BE2C (cell line): ENCODE measurements at places on chromosomes 5 and 9.

- DNase-seq, result no peak
Measured at GRCh38 chr5:142115937-142116614, 7.5 kb downstream of the NDFIP1 start.

GRCh38 chr9:85522459-85523092, 219.2 kb downstream of the AGTPBP1 start:
- peak; percentile 58 for DNase-seq

- no peak for DNase-seq
Measured at GRCh38 chr5:35618781-35619180, 1.1 kb downstream of the SPEF2 start.

DNA sequence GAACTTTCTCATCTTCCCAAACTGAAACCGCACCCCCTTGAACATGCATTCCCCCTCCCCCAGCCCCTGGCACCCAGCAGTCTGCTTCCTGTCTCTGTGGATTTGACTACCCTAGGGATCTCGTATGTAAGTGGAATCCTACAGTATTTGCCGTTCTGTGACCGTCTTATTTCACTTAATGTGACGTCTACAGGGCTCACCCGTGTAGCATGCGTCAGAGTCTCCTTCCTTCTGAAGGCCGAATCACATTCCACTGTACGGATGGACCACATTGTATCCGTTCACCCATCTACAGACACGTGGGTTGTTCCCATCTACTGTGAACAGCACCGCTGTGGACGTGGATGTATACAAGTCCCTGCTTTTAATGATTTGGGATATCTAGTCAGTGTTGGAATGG, 4.5 kb downstream of the PRRX2 start:
- no peak for DNase-seq

GRCh38 chr5:77928776-77929300, 152.7 kb upstream of the TBCA start:
- no peak for DNase-seq

DNA sequence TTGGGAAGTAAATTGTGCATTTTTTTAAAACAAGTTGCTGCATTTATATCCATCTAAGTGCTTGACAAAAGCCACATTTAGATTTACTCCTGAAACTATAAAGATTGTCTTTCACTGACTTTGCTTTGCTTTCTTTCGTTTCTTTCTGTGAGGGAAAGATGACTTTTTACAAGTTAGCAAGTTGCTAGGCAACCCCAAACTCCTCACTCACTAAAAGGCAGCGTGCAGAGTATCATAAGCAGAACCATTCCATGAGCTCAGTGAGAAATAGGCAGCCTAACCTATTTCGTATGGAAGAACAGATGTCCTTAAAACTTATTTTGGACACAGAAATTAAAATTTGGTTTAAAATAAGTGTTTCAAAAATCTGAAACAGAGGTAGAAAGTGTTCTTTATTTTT, 29.0 kb downstream of the KLF9 start:
- DNase-seq, result no peak

GRCh38 chr5:165894916-165895315, 2389.5 kb downstream of the MAT2B start:
- DNase-seq, result no peak

- no peak for DNase-seq
Measured at GRCh38 chr5:10862085-10862484, 101.1 kb upstream of the DAP start.

DNA sequence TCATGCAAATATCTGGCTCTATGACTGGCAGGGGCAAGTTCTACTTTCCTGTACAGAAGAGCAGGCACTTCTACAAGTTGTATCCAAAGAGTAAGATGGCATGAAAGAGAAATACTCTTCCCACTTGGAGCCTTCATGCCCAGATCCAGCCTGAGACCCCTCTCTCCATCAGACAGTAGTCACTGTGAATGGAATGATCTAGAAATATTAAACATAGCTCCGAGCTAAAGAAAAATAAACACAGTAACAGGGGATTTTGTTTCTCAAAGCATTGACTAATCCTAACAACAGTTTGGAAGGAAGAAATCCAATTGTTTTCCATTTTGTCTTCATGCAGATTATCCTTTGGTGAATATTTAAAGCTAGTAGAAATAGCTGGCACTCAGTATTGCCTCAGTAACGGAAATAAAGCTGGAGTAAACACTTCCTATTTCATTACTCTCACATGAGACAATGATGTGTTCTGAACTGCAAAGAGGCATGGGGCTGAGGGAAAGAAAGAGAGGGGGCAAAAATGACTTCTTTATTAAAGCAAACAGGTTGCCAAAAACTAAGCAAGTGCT, 100.0 kb downstream of the SEMA5A start:
- DNase-seq, result no peak

- no peak for DNase-seq
Measured at GRCh38 chr5:41218929-41219657, 5.8 kb upstream of the C6 start.

GRCh38 chr5:172163346-172163745, 24.7 kb downstream of the STK10 start:
- no peak for DNase-seq

DNA sequence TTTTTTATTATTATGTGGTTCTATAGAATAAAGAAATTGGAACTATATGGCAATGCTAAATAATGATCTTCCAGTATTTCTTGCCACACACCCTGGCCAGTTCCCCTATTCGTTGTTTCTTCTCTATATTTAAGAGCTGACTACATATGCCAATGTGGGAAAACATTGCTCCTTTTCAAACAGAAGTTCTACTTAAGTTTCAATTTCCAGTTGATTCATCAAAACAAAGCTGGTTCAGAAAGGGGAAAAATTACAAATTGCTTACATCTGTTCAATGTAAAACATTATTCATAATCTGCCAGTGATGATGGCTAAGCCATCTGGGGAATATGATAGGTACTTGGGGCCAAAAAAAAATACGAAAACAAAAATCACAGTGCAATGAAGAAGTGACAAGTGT, 76.9 kb downstream of the ST8SIA4 start:
- no peak for DNase-seq

- DNase-seq, result no peak
Measured at GRCh38 chr9:4864234-4864661, 71.5 kb downstream of the RCL1 start.

GRCh38 chr9:13587571-13587970, 308.1 kb upstream of the MPDZ start:
- DNase-seq, result no peak

GRCh38 chr9:121634329-121635261, 16.8 kb upstream of the DAB2IP start:
- DNase-seq, result peak; percentile 53

- peak; percentile 59 for DNase-seq
Measured at GRCh38 chr9:120755810-120756434, 37.3 kb downstream of the FBXW2 start.

GRCh38 chr5:2714805-2715204, 36.7 kb downstream of the IRX2 start:
- DNase-seq, result no peak

- DNase-seq, result no peak
Measured at GRCh38 chr5:135986401-135986800, 31.6 kb upstream of the LECT2 start.

- no peak for DNase-seq
Measured at GRCh38 chr9:37921546-37922300, 17.8 kb upstream of the SLC25A51 start.

DNA sequence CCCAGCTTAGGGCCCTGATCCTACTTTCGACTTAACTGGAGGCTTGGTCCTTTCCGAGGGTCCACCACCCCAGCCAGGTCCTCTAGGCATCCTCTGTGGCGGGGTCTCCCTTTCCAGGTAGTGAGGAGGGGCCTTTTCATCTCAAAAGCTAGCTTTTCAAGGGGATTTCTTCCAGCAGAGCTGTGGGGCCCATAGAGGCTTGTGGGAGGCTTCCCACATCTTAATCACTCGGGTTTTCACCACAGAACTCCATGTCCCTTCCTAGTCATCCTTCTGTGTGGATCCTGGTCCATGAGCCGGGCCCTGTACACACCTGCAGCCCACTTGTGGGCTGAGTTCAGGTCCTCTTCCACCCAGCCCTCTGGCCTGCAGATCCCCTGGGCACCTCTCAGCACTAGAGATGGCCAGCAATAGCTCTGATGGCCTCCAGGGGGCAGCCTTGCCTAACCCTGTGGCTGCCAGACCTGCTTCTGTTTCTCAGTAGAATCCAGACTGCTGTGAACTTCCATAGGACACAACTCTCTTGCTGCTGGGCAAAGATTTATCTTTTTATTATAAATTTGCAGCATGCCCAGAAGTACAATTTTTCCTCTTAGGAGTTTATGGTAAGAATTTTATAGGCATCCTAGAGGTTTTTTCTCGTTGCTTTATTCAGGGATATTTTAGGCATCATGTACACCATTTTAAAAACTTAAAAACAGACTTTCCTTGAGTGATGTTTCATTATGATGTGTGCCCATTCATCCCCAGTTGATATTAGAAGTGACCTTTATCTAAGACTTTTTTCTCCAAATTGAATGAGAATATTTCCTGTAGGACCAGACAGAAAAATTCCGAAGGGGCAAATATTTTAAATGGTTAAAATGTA, 208.9 kb downstream of the TRIO start:
- peak; percentile 66 for DNase-seq

DNA sequence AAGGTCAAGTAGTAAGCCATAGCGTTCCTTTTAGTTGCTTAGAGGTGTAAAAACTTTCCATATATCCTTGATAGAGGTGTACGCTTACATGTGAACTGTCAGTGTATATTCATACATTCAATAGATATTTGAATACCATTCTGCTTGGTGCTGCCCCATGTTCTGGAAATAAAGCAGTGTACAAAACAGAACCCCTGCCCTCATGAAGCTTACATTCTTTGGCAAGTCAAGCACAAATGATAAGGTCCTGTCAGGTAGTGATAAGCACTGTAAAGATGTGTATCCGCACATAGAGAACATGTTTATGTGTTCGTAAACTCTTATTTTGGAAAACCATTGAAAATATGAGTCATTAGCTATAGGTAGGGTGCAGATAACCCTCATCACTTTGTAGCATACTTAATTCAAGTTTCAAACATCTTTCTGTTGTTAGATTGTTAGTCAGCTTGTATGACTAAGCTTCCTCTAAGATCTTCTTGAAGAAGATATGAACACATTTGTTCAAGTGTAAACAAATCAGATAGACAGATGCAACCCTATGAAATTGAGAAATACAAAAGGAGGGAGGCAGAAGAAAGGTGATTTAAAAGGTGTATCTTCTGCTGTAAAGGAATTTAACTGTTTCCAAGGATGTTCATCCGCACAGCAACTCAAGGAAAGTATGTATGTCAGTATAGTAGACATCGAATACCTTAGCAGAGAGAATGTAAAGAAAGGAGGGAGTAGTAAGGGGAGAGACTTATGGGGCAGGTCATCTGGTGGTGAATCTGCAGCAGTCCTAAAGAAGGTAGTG, 1.6 kb downstream of the GTF3C4 start:
- no peak for DNase-seq

DNA sequence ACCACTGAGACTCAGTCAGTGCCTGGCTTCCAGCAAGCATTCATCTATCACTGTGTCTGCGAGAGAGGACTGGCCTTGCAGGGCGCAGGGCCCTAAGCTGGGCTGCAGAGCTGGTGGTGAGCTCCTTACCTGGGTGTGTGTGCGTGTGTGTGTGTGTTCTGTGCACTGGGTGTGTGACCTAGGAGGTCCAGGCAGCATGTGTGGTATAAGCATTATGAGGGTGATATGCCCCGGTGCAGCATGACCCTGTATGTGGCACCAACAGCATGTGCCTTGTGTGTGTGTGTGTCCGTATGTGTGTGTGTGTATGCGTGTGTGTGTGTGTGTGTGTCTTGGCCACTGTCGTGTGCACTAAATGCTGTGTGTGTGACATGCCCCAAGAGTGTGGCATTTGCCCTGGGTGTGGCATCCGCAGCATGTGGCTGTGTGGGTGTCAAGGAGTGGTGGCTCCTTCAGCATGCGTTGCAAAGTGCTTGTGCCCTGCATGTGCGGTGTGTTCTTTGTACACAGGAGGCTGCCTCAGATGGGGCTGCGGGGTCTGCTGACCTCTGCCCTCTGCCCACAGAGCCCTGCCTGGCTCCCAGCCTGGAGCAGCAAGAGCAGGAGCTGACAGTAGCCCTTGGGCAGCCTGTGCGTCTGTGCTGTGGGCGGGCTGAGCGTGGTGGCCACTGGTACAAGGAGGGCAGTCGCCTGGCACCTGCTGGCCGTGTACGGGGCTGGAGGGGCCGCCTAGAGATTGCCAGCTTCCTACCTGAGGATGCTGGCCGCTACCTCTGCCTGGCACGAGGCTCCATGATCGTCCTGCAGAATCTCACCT, 3.3 kb downstream of the FGFR4 start:
- no peak for DNase-seq

- no peak for DNase-seq
Measured at GRCh38 chr9:30301271-30301963, 2083.0 kb upstream of the ACO1 start.

- DNase-seq, result no peak
Measured at GRCh38 chr9:14393418-14393817, 79.5 kb upstream of the NFIB start.

GRCh38 chr5:153491038-153491744, 721 bp downstream of the GRIA1 start:
- no peak for DNase-seq

- DNase-seq, result no peak
Measured at GRCh38 chr5:167688341-167689130, 602.9 kb upstream of the WWC1 start.

DNA sequence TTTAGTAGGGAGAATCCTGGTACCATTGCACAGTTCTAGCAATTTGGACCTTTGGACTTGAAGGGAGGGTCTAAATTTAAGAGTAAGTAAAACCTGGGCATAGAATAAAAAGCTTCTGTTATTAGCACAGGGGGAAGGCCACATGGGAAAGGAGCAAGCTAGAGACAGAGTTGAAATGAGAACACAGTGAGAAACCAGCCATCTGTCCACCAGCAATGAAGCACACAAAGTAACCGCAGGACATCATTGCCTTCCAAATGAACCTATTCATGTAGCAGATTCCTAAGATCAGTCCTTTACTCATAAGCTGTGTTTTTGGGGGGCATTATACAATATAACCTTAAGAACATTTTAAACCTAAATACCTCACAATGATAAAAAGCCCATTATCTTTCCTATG, 407.4 kb downstream of the HCN1 start:
- DNase-seq, result no peak

DNA sequence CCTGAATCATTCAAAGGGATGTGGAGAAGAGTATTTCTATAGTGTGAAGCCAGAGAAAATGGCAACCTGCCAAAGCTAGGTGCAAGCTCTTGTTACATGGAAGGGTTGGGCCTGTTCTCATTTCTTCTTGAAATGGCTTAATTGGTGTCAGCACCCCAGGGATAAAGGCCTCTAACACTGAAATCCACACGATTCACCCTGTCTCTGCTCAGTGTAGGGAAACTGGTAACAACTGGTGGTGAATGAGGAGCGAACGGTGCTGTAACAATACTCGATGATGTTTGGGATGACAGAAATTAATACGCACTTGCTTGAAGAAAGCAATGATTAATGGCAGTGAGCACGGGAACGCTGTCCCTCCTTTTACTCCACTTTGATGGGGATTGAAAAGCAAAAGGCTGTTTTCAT, 16.2 kb downstream of the PBX3 start:
- peak; percentile 61 for DNase-seq
